ENCODE measurements at places on chromosomes 5 and 9. TPM values are rescaled to one million over a fixed set of nuclear protein-coding genes. Genes with fewer than 3 reads are reported as not detected.

Gene PROB1
- under 0.01 TPM for total RNA-seq

Gene FST
- total RNA-seq, result 1.2 TPM

Gene AK8
- 1.2 TPM for total RNA-seq

Gene TSTD2
- 34.2 TPM for total RNA-seq

Gene KIF4B
- 0.41 TPM for total RNA-seq

Gene GPR150
- not detected for total RNA-seq

DNA sequence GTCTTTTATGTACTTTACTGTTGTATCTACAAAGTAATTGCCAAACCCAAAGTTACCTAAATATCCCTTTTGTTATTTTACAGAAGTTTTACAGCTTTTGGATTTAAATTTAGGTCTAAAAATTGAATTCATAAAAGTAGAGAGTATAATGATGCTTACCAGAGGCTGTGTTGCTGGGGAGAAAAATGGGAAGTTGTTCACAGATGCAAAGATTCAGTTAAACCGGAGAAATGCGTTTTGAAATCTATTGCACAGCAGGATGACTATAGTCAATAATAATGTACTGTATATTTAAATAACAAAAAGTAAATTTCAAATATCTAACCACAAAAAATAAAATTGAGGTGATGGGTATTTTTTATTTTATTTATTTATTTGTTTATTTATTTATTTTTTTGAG, 2.6 kb upstream of the ANKRD18A start:
- DNase-seq, result no peak

DNA sequence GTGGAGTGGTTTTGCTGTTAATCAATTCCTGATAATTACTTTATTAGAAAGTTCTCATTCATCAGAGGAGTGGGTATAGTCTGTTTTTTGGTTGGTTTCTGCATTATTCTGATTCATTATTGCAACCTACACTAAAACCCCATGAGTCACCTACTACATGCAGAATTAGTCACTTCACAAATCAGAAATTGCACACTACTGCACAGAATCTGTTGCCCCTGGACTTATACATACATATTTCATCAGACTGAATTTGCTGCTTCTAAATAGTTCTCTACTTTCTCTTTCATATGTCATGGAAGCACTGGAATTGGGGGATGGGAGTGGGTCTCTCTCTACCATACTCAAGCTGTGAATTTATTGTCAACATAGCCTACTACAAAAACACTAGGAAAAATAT, 585.1 kb downstream of the DNAH5 start:
- no peak for DNase-seq

DNA sequence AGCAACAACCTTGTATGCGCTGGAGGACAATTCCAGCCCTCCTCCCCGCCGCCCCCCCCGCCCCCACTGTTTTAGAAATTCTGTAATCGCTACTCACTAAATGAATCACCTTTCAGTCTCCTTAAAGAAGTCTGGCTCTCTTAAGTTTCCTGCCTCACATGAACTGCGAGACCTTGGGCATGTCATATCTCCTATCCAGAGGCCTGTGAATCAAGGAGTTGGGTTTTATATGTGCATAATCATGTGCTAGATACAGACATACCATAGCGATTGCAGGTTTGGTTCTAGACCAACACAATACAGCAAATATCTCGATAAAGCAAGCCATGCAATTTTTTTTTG, 337 bp upstream of the DMAC1 start:
- no peak for DNase-seq

GRCh38 chr5:180873615-180874520, 12.8 kb upstream of the ZFP62 start:
- DNase-seq, result no peak

DNA sequence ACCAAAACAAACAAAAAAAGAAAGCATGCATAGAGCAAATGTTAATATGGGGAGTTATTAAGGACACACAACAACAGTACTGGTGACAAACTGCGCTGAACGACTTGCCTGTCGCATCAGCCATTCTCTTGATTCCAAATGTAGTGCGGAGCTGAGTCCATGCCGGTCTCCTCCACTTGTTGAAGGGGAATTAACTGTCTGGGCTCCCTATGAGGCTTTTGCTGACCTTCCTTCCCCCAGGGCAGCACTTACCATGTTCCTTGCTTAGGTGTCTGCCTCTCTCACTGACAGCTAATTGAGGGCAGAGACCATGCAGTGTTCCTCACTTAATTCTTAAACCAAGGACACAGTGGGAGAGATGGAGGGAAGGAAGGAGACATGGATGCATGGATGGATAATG, 40.8 kb upstream of the FAT2 start:
- no peak for DNase-seq

GRCh38 chr5:180090098-180090768, 18.7 kb upstream of the RNF130 start:
- peak; percentile 57 for DNase-seq

DNA sequence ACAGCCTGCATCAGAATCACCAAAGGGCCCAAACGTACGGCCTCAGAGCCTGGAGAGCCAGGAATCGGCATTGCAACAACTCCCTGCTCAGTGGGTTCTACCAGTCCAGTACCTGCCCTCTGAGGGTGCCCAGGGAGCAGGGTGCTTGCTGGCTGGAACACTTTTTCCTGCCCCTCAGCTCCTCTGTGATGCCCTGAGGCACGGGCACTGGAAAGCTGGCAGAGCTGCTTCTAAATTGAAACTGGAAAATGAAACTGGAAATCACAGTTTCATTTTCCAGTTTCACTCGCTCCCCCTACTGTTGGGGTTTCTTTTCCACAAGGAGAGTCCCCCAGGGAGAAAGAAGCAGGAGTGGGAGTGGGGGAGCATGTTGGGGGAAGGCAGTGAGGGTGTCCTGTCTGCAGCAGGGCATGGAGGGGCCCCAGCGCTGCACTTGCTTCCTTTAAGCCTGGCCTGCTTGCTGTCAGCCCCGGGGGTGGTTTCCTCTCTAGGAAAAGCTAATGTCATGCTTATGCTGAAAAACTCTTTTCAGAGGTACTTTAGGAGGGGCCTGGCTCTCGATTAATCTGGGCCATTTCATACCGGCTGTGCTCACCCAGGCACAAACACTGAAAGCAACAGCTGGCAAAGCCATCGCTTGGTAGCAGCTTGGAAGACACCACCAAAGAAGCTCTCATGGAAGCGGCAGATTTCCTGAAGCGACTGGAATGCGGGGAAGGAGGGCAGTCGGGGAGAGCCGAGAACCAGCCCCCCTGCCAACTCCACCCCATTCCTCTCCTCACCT, 26.2 kb downstream of the IRF1 start:
- no peak for DNase-seq

- DNase-seq, result no peak
These were observed 145.1 kb upstream of the IRX2 start for GRCh38 chr5:2896371-2897275.

DNA sequence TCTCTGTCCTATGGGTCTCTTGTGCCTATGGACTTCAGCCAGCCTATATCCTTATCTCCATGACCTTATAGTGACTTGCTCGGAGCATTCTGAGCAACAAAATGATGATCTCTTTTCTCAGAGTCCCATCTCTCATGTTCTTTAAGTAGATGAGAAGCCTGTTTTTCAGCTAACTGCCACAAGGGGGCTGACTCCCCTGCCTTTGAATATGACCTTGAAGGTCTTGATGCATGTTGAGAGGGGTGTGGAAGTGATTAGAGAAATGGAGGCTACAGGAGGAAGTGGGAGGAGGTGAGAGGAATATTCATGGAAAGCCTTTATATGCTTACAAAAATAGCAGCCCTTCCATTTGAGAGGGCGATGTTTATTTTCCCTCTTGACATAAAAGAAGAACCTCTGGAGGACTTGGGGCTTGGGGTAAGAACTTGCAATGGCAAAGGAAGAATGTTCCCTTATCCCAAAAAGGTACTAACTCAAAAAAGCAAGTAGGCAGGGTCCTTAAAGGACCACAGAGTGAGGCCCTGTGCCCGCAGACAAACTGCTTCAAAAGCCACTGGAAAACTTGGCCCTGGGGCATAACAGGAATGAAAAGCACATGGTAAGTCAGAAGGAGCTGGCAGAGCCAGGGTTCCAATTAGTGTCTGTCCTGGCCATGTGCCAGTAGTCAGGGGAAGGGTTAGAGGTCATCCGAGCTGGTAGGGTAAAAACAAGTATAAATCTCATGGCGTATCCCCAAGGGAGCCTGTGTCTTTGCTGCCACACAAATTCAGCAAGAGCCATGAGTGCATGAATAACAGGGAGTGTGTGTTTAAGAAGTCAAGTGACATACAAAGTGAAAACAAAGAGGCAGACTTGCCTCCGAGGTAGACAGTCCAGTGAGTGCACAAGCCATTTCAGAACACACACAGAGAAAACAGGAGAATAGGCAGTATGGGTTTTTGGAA, 39.1 kb downstream of the FGD3 start:
- DNase-seq, result no peak

- DNase-seq, result no peak
These were observed 27.9 kb downstream of the FOXD1 start for GRCh38 chr5:73420666-73421065.

- DNase-seq, result no peak
These were observed 76.0 kb upstream of the CDH10 start for GRCh38 chr5:24720743-24721142.

GRCh38 chr5:181047288-181047687, 7.2 kb downstream of the BTNL9 start:
- DNase-seq, result no peak

GRCh38 chr5:14663734-14664269, 716 bp upstream of the OTULIN start:
- DNase-seq, result no peak

DNA sequence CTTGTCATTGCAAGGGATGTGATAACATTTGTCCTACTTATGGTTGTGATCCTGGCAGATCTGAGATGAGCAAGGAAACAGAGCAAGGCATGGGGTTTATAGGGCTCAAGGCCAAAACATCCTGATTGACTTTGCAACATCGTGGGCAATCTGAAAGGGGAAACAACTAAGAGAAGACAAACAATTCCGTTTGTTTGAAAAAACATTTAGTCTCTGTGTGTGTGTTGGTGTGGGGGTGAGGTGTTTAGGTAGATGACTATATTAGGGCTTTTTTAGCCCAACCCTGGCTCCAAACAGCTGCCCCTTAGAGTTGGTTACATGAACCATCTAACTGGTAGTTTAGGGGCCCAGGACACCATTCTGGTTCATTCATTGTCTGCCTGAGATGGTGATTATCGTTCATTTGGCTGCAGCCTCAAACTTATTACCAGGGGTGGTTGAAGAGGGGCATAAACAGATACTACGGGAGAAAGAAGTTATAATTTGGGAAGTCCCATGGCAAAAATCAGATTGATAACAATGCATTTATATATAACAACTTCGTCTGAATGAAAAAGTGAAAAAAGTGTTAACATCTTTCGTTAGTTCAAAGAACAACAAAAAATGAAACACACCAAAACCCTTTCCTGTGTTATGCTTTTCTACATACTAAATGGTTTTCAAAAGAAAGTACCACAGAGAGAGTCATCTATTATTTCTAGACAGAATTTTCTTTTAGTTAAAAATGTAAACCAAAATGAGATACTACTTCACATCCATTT, 5.7 kb downstream of the FYB1 start:
- DNase-seq, result no peak

GRCh38 chr9:123085916-123086315, 52.4 kb downstream of the GPR21 start:
- no peak for DNase-seq

DNA sequence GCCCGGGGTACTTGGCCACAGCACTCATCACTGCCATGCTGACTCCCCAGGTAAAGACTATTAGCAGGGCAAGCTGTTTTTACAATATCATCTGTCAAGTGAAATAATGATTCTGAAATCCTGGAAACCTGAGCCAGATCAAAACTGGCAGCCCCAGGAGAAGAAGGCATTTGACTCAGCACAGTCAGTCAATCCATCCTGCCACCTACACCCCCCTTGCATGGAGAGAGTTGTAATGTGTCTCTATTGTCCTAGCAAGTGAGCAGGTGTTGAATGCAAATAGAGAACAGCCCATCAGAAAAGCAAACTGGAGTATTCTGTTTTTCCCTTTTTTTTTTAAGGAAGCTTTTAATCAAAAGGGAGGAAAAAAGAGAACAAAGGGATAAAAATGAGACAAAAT, 291.2 kb downstream of the BRINP1 start:
- no peak for DNase-seq

- no peak for DNase-seq
These were observed 71.1 kb upstream of the SLC44A1 start for GRCh38 chr9:105173306-105173705.

DNA sequence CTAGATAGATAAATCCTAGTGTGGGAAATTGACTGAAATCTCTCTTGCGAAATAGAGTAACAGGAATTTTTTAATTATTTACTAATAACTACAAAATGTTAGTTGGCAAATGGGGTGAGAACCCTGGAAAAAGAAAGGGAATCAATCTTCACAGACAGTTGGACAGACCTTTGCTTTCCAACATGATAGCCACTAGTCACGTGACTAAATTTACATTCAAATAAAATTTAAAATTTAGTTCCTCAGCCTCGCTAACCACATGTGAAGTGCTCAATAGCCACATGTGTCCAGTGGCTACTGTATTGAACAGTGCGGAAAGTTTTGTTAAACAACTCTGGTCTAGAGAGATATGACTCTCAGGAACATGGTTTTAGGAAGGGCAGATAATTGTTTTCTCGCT, 289.9 kb upstream of the RASA1 start:
- DNase-seq, result no peak

DNA sequence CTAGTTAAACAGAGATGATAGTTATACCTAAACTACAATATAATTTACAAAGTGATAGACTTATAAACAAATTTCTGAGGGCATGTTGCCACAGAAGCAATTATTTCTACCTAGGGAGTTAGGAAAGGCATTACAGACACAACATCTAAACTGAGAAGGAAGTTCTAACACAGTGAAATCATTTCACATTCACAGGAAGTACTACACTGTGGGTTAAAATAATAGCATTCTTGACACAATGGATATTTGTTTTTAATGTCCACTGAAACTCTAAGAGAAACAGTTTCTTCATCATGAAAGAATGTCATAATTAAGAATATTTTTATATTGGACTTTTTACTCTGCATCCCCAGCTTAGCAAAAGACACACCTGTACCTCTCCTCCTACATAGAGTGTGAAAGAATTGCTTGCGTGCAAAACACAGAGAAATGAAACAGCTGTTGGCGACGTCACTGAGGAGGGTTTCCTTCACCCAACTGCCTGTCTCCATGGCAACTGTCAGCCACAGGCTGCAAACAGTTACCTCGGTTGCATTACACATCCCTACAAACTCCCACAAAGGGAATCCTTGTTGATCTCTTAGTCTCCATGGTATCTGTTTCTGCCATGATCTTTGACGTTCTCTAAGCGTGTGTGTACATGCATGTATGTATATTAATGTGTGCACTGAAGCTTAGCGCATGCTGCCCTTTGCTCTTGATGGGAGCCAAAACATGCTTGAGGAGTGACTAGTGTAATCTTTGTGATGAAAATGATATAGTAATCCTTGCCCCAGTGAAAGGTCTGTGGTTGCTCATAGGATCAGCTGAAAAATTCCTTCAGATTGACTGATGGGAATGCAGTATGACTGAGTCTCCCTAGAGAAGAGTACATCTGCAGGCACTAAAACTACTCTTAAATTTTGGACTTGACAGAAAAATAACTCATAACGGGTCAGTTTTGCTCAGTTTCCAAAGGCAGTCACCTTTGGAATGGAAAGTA, 168.5 kb downstream of the ACTL7B start:
- no peak for DNase-seq
